ENCODE measurements at places on chromosomes 1 and 21.

- peak; percentile 8 for DNase-seq
These were observed 185.1 kb upstream of the GREM2 start for GRCh38 chr1:240797050-240797449.

- DNase-seq: no peak
These were observed 29.1 kb upstream of the IFNGR2 start for GRCh38 chr21:33374080-33374449.

- no peak for DNase-seq
These were observed 188.9 kb upstream of the PLXNA2 start for GRCh38 chr1:208433086-208433485.

GRCh38 chr1:6688757-6689156 is 12.9 kb downstream of the DNAJC11 start:
- peak; percentile 33 for DNase-seq

DNA sequence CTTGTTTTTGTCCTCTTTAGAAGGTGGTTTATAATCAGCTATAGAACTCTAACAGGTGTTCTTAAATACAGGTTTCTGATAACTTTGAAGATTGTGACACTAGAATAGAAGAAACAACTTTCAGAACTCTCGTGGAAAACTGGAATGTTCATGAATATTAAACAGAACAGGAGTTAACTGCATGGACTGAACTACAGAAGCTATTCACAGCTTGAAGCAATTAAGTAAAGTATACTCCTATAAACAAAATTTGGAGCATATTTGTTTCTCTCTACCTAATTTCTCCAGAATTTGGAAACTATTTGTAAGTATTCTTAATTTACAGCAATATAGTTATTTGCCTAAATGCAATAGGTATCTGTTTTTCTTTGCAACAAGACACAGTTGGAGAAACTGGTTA is 824.8 kb downstream of the ADGRL2 start:
- DNase-seq: no peak

GRCh38 chr1:65704318-65704717 is 88.4 kb upstream of the PDE4B start:
- DNase-seq: no peak
